ENCODE measurements at places on chromosomes 12 and 14.
A peak's percentile ranks its signal among the peaks of the same experiment; 100 is the strongest.

- peak; percentile 16 for DNase-seq
Observed at GRCh38 chr12:89544681-89545184, 18.9 kb upstream of the POC1B start.

- no peak for DNase-seq
Observed at GRCh38 chr14:104200106-104200505, 61.7 kb downstream of the KIF26A start.

DNA sequence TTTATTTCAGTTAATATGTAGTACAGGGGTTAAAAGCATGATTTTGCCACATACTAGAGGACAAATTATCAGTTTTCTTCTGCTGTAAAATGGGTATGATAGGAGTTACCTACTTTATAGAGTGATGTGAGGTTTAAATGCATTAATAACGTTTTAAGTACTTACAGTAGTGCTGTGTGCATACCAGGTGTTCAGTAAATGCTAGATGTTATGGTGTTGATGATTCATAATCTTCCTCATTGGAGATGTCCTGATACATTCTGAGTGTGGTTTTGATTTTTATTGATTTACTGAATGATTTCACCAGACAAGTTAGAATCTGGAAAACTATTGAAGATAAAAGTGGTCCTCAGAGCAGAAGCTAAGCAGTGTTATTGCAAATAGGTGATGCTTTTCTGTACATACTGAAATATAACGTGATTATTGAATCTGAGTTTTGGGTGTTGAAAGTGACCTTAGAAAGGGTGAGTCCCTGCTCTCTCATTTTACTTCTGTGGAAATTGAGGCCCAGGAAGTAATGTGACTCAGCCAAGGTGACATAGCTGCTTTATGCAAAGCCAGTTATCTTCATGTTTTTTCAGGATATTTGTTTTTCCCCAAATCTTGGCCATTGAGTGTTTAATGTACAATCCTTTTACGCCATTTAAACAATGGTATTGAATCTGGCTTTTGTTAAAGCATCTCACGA, 54.7 kb downstream of the VRK1 start:
- DNase-seq = no peak

- no peak for DNase-seq
Observed at GRCh38 chr14:102624666-102625065, 32.2 kb downstream of the RCOR1 start.

- no peak for DNase-seq
Observed at GRCh38 chr12:71158361-71158882, 623 bp upstream of the TSPAN8 start.

GRCh38 chr12:67804168-67804567, 155.6 kb downstream of the DYRK2 start:
- no peak for DNase-seq

- DNase-seq = peak; percentile 8
Observed at GRCh38 chr14:59155886-59156285, 32.6 kb upstream of the DAAM1 start.

- no peak for DNase-seq
Observed at GRCh38 chr14:101879529-101880336, 84.6 kb upstream of the DYNC1H1 start.

GRCh38 chr14:82094829-82095345, 561.2 kb upstream of the SEL1L start:
- DNase-seq = no peak

GRCh38 chr14:96243785-96244184, 12.2 kb upstream of the BDKRB1 start:
- DNase-seq = no peak

DNA sequence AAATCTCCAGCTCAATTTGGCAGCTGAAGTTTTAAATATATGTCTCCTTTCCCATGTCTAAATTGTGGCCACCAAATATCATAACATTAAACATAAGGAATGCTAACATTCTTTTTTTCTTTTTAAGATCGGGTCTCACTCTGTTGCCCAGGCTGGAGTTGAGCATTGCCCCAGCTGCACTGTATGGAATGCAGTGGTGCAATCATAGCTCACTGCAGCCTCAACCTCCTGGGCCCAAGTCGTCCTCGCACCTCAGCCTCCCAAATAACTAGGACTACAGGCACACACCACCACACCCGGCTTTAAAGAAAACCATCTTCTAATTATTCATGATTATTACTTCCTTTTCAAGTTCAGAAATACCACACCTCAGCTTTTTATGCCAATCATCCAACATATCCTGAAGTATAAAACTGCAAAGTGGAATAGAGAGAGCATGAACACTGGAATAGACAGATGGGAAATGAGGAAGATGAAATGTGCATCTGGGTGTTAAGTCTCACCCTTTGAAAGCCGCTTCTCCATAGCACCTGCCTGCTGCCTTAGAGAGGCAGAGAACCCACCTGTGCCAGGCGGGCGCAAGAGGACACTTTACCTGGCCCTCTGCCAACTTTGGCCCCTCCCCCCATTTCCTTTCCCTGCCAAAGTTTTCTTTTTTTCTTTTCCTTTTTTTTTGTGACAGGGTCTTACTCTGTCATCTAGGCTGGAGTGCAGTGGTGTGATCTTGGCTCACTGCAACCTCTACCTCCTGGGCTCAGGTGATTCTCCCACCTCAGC, 2.8 kb upstream of the EML1 start:
- no peak for DNase-seq

GRCh38 chr14:60646226-60646818, 3.0 kb downstream of the SIX1 start:
- DNase-seq = no peak

- DNase-seq = no peak
Observed at GRCh38 chr14:32050878-32051277, 26.2 kb upstream of the ARHGAP5 start.

DNA sequence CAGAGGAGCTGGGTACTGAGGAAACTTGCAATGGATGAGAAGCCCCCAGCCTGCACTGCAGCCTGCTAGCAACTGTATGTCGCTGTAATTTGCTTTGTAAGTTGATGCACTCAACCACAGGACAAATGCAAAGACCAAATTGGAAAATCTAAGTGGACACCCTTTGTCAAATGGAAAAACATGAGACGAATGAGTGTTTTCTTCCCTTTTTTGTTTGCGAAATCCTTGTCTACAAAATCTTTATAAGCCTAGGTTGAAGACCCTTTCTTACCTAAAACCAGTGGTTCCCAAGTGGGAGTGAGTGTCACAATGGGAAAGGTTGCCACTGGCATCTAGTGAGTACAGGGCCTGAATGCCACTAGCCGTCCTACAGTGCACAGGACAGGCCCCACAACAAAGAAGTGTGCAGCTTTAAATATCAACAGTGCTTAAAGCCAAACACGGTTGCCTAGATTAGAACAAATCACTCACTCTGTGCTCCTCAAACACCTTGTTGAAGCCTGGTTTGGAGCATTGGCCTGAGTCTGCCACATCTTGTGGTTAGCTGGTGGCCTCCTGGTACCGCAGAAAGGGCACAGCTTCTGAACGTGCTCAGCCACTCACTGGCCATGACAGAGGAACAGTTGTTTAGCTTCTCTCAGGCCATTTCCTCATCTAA, 7.6 kb upstream of the VASH1 start:
- DNase-seq = no peak

DNA sequence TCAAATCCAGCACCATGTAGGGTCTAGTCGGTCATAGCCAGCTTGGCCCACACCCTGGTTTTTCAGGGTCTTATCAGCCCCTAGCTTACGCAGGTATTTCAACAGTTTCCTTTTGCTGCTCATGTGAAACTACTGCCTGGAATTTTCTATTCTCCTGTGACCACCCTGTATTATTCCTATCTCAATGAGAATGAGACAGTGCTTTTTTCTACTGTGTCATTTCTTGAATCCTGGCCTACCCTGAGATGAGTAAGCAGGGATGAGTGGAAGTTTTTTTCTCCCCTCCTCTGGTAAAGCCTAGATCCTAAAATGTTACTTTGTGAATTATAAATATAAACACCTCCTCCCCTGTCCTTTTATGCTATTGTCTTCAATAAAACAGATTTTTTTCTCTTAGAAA, 62.7 kb upstream of the ARID2 start:
- no peak for DNase-seq

GRCh38 chr12:110330124-110330523, 49.1 kb downstream of the ATP2A2 start:
- DNase-seq = no peak

DNA sequence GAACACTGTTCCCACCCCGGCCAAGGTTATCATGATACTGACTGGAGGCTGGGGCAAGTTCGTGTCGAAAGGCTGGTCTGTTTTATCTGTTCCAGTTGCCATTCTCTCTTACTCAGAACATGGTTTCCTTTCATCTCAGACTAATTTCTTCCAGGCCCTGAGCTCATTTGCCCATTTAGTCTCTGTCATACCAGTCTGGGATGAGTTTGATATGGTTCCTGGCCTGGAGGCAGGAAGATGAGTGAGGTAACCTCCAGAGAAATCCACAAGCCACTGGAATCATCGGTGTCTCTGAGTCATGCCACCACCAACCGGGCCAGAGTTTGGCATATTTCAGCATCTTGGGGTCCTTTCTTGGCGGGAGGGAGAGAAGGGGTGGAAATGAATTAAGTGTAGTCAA, 114.7 kb downstream of the NTF3 start:
- peak; percentile 86 for DNase-seq

GRCh38 chr14:93879362-93879983, 47.7 kb upstream of the FAM181A start:
- no peak for DNase-seq

GRCh38 chr14:95225251-95225887, 68.0 kb upstream of the DICER1 start:
- no peak for DNase-seq

- no peak for DNase-seq
Observed at GRCh38 chr12:108906971-108907370, 27.1 kb downstream of the DAO start.

GRCh38 chr14:85534458-85535293, 4.7 kb downstream of the FLRT2 start:
- peak; percentile 27 for DNase-seq

GRCh38 chr14:39912192-39913100, 480.2 kb upstream of the FBXO33 start:
- no peak for DNase-seq

- no peak for DNase-seq
Observed at GRCh38 chr12:79162948-79163347, 298.4 kb downstream of the SYT1 start.

- DNase-seq = no peak
Observed at GRCh38 chr12:2378835-2379330, 326.1 kb downstream of the CACNA1C start.

- no peak for DNase-seq
Observed at GRCh38 chr12:4736091-4736490, 15.9 kb downstream of the GALNT8 start.

- DNase-seq = no peak
Observed at GRCh38 chr12:1797011-1797901, 23.1 kb upstream of the LRTM2 start.

DNA sequence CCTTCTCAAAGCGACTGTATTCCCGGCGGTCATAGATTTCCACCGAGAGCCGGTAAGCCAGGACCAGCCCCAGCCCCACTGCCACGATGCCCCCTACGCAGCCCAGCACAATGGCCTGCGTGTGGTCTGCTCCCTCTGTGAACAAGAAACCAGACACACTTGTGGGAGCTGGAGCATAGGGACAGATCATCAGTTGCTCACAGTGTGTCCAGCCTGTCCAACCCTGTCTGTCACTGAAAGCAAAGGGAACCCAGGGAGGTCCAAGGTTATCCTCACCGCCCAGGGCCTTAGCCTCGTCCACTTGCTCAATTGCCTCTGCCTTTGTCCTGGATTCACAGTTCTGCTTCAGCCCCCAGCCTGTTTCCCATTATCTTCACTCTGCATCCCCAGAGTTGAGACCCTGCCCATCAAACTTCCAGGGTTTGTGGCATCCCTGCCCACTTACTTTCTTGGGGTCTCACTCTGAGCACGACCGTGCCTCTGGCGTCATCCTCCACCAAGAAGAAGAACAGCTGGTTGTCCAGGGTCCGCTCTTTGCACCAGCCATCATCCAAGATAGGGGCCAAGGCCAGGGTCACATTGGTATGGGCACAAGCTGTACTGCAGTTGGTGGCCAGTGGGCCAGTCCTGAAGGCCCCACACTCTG, 11.3 kb upstream of the CSAD start:
- no peak for DNase-seq

- peak; percentile 43 for DNase-seq
Observed at GRCh38 chr14:76720382-76720813, 40.9 kb upstream of the VASH1 start.

DNA sequence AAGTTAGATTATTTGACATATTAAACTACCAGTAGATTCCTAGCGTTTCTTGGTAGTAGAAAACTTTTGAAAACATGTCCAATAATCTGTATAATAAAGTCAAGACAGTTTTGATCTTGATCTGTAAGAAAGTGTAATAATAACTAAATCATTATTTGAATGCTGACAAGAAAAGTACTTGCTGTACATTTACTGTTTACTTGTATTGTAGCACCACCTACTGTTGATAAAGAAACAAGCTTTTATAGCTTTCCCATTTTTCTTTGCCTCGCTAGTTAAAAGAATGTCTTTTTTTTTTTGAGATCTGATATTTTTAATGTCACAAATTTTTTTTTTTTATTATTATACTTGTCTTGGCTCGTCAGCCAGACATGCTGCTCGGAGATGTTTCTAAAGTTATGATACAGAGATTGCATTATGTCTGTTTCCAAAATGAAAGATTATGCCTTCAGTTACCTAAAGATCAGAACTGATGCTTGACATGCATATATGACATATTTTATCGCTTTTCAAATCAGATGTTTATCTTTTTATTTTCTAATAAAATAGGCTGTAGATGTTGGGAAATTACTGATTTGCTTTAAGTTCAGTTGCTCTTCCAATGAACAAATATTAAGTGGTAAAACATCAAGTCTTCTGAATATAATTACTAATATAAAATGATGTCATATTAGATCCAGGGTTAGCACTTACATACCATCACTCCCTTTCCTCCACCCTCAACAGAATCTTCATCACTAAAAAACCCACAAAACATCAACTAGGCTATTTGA, 140.5 kb downstream of the AKAP6 start:
- DNase-seq = peak; percentile 66

- no peak for DNase-seq
Observed at GRCh38 chr12:76633415-76633814, 73.8 kb upstream of the OSBPL8 start.

GRCh38 chr12:66269757-66270383, 32.4 kb upstream of the HELB start:
- DNase-seq = peak; percentile 65

DNA sequence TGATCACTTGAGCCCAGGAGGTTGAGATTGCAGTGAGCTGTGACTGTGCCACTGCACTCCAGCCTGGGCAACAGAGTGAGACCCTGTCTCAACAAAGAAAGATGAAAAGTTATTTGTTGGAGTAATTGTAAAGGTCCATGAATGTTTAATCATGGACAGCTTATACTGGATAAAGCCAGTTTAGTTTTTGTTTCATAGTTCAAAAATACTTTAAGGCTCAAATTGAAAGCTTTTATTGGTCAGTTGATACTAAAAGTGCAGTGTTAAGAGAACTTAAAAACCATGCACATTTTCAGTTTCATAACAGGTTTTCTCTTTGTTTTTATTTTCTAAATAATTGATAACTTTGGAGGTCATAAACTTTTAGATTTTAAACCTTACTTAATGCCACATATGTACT, 108.4 kb downstream of the MON2 start:
- no peak for DNase-seq
